ENCODE measurements at places on chromosomes 3 and 15. TPM values are rescaled to one million over a fixed set of nuclear protein-coding genes. Genes with fewer than 3 reads are reported as not detected.

DNA sequence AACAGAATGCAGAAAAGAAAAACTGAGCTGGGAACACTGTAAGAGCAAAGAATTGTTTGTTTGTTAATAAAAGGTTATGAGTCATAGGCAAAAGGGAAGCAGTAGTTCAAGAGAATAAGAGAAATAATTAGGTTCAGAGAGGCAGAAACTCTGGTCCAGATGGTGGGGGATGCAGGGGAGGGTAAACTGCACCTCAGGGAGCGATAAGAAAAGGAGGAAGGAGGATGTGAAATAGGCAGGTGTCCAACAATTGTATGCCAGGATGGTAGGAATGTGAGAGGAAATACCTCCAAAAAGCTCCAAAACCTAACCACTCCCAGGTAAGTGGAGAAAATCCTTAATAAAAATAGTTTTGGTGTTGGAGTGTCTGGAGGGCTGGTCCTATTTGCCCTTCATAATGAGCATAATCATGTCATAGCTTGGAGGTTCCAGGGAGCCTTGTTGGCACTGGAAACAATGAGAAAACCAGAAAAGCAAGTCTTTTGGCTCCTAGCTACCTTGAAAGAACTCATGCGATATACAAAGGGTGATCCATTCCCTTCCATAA lies 405.4 kb upstream of the TBL1XR1 start:
- no peak for DNase-seq

DNA sequence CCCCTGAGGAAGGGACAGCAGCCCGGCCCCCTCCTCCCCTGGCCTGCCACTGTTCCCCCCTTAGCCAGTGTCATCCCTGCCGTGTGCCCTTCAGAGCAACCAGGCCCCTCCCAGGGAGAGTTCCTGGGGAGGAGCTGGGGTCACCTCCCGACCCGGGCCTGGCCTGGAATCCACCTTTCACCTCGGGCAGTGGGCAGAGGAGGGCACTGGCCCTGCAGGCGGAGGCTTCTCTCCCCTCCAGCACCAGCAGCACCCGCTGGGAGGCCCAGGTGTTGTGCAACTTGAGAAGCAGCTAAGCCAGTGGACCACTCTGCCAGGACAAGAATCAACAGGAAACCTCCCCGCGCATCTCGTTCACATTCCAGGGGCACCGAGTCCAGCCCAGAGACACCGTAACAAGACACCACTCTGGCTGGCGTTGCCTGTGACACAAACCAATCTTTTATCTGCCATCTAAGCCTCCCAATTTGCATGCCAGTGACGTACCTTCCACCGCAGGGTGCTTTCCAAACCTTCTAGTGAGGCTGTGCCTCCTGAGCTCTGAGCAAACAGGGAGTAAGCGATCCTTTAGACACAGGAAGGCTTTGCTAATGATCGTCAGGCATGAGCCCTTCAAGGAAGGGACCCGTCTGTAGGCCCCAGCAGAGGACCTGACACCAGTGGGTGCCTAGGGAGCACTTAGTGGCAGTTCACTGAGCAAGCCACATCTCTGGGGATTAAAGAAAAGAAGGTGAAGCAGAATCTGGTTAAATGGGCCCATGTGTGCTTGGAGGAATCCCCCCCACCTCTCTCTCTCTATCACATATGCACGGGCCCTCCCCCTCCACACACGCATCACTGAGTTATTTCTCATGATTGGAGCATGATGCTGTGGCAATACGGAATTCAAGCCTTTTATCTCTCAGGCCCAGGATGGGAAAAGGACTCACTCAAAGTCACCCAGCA lies 98.9 kb upstream of the TLE3 start:
- no peak for DNase-seq

- no peak for DNase-seq
These were observed 5.7 kb upstream of the ARL14 start for GRCh38 chr3:160671231-160671630.

DNA sequence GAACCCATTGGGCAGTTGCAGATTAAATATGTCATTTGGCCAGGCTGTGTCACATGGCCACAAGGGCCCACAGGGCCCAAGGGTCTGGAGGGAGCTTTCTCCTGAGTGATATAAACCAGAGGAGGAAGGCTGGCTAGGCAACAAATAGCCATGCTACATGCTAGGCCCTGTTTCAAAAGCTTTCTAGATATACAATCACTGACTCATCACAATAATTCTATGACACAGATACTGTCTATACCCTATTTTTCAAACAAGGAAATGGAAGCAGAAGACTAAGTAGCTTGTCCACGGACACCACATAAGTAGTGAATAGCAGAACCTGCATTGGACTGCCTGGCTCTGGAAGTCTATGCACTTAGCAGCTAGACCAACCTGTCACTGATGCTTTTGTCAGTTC lies 625.4 kb downstream of the NTRK3 start:
- no peak for DNase-seq

DNA sequence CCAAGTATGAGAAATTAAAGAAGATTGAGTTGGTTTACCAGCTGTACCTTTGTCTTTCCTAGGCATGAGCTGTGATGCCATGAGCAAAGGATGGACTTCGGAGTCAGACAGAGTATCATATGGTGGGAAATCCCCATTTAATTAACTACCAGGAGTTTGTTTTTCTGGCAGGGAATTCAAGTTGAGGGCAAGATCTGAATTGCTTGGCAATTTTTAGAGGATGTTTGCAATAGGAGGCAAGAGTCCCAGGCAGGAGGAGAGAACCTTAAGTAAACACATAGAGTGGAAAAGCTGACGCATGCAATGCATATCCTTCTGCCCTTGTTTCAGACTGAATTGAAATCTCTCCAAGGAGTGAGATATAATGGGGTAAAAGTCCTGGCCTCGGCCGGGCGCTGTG lies 569.7 kb upstream of the MDFIC2 start:
- DNase-seq = no peak

DNA sequence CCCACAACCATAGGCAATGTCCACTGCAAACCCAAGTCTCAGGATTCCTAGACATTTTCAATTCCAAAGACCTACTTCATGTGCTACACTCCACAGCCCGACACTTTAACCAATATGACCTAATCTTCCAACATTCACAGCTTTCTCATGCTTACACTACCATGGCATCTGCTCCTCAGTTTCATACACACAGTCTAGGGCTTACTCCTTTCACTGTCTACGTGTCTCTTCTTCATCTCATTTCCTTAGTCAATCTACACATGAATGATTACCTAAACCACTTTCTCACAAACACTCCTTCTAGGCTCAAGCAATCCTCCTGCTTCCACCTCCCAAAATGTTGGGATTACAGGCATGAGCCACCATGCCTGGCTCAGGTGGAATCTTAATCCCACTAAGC lies 106.3 kb downstream of the STAG1 start:
- no peak for DNase-seq

DNA sequence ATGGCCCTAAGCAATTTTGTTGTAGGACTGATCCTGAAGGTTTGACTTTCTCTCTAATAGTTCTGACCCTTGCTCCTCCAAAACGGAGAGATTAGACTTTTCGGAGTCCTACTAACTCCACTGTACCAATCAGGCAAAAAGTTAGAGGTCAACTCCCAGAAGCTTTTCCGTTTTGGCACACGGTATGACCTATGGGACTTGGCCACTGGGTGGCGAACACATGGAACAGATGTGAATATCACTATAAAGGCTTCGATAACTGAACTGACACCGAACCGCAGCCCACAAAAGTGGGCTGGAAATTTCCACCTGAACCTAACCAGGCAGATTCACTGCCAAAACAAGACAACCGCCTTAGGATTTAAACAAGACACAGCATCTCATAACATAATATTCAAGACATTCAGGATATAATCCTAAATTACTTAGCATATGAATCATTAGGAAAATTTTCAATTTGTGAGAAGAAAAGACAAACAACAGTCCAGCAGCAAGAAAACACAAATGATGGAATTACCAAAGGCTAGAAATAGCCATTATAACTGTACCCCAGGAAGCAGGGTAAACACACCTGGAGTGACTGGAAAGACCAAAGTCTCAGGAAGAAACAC lies 12.2 kb upstream of the TM2D3 start:
- no peak for DNase-seq

DNA sequence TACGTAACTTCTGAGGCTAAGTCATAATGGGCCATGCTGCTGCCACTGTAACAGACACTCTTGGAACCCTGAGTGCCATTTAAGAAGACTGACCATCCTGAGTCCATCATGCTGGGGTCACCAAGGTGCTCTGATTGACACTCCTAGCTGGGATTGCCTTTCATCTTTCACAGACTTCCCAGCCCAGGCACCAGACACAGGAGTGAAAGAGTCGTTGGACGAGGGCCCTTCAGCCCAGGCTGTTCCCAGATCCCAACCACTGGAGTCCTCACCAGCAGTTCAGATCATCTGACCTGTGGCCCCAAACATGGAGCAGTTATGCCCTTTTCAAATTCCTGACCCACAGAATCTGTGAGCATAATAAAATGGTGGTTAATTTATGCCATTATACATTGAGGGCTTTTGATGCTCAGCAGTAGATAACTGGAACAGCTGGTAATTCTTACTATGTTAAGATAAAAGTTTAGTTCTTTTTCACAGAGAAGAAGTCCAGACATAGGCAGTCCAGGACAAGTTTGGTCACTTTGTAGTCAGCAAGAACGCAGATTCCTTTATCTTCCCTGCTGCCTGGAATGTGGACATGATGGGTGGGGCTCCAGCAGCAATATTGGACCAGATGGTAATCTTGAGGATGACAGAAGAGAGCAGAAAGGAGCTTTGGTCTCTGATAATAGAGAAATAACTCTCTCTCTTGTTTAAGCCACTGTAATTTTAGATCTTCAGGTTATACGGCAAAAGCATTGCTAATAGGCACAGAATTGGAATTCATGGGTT lies 7.3 kb upstream of the EHD4 start:
- no peak for DNase-seq

GRCh38 chr3:129087138-129087702 lies 26.6 kb downstream of the GP9 start:
- no peak for DNase-seq

- DNase-seq = no peak
These were observed 36.3 kb downstream of the LRIG1 start for GRCh38 chr3:66464512-66464894.

- DNase-seq = no peak
These were observed 22.9 kb downstream of the MYLK start for GRCh38 chr3:123861081-123861836.

GRCh38 chr3:94794563-94794962 lies 731.7 kb downstream of the NSUN3 start:
- no peak for DNase-seq

DNA sequence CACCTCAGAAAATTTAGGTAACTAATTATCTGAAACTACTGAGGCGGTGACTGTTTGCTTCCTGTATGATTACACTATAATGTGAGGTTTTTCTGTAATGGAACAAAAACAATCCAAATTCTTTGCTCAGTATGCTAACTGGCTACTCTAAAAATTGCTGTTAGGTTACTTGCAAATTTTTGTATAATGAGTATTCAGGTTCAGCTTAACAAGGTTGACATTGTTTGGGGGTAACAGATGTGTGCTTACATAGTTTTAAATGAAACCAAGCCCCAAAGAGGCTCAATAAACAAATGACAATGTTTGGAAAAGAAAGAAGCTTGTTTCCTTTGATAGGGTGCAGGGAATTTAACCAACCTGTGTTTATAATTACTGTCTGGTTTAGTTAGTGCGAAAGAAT lies 414.5 kb upstream of the MDFIC2 start:
- DNase-seq = no peak

DNA sequence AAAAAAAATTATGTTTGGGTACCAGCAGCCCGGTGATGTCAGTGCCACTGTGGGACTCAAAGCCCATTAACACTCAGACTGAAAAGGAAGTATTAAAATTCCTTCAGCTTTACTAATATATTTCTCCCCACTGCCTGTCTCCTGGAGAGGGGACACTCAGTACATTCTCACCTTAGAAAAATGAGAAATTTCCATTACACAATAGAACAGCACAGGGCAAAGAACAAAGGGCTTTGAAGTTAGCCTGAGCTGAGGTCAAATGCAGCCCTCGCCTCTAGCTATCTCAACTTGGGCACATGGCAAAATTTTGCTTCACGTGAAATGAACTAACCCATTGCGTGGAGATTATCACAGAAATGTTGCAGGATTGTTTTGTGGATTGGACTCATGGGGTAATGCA lies 80.8 kb downstream of the RARB start:
- no peak for DNase-seq

DNA sequence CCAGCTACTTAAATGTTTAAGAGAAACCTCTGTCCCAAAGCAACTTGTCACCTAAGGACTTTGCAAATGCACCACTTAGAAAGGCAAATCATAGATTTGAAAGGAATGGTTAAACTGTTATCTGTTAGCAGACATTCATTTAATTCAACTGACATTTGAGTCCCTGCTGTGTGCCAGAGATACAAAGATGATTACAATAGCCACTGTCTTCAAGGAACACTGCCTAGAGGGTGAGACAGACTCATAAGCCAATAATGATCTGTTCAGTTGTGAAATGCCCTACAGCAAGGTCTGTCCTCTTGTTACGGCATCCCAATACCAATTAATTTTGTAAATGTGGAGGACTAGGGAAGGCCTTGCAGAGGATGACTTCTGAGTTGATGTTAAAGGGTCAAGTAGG lies 113.1 kb downstream of the ATG7 start:
- DNase-seq = no peak

DNA sequence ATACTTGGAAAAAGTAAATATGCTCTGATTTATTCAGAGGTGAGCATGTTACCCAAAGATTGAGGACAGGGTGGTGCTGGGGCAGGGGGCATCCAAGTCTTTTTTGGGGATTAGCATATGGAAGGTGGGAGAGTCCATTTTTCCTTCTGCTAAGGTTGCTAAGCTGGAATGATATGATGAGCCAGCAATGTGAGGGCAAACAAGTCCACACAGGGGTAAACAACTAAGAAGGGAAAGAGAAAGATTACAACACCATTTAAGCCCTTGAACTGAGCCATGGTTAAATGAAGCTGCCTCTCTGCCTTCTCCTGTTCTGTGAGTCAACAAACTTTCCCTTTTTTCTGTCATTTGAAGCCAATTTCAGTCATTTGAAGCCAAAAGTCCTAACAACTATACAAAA lies 89.0 kb downstream of the RPL22L1 start:
- DNase-seq = no peak

DNA sequence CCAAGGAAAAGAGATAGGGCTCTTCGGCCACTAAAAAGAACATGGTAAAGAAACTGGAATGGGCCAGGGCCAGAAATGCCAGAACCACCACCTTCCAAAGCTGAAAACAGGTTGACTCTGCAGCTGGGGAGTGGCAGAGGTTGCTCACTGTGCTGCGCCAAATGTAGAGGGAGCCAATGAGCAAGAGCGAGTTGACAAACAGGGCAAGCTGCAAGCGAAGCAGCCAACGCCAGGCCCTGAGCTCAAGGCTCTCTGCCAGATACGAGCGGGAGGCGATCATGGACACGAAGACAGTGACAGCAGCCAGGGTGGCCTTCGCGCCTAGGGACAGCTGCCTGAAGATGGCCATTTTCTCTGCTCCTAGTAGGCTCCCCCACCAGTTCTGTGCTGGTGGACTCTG lies 3.1 kb downstream of the GLB1 start:
- no peak for DNase-seq

GRCh38 chr3:36738702-36739101 lies 25.7 kb downstream of the DCLK3 start:
- DNase-seq = no peak

- DNase-seq = no peak
These were observed 262.8 kb upstream of the NR2F2 start for GRCh38 chr15:96067677-96068076.

The ETV5 gene
- 0.97 TPM for total RNA-seq

The GOLGA8N gene
- 32.0 TPM for total RNA-seq

The SLITRK3 gene
- not detected for total RNA-seq

The IQCB1 gene
- total RNA-seq = 40.2 TPM

The CPNE4 gene
- total RNA-seq = not detected

The TTLL13 gene
- not detected for total RNA-seq

The GXYLT2 gene
- not detected for total RNA-seq

The ACTL6A gene
- total RNA-seq = 88.3 TPM

The FILIP1L gene
- 1.7 TPM for total RNA-seq

The LOXL1 gene
- 8.4 TPM for total RNA-seq

The COX17 gene
- 62.0 TPM for total RNA-seq

The GOLGA6A gene
- not detected for total RNA-seq

Data from activated CD8-positive, alpha-beta T cell treated with anti-CD3 and anti-CD28 coated beads, Interleukin-2, amount 10 ng/mL, durations not matched to agents 7 days and 5 days (primary cell).